Left cardiac atrium (tissue), 4 donors: ENCODE measurements at places on chromosomes 7 and 10. TPM values are rescaled to one million over a fixed set of nuclear protein-coding genes. Genes with fewer than 3 reads are reported as not detected.
A peak's percentile ranks its signal among the peaks of the same experiment; 100 is the strongest.

GRCh38 chr7:74311305-74311744, 22.1 kb downstream of the CLIP2 start:
- no peak for DNase-seq

GRCh38 chr10:97647556-97647955, 7.1 kb downstream of the PI4K2A start:
- DNase-seq, result no peak

- DNase-seq, result peak; percentile 98
Measured at GRCh38 chr10:75401569-75402485, at the start of gene ZNF503. Gene ZNF503, minus strand, starts transcription at chr10:75401764. Its CDS starts 345 bp downstream, at chr10:75401419.

- no peak for DNase-seq
Measured at GRCh38 chr10:93926613-93927012, 32.8 kb downstream of the SLC35G1 start.

GRCh38 chr7:1558181-1558811, 2.3 kb upstream of the TMEM184A start:
- peak; percentile 68 for DNase-seq

DNA sequence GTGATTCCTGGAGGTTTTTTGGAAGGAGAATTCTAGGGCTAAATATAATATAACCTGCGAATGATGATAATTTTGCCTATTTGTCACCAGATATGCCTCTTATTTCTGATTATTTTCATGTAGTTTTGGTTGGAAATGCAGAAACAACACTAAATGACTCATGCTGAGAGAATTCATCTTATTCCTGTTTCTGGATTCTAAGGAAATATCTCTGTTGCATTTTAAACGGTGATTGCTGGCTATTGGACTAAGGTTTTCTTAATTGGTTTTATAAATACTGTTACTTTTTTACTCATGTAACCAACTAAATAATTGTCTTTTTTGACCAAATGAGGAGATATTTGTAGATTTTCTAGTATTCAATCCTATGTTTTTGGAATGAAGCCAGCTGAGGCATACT, 204.9 kb upstream of the NPSR1 start:
- DNase-seq, result no peak

DNA sequence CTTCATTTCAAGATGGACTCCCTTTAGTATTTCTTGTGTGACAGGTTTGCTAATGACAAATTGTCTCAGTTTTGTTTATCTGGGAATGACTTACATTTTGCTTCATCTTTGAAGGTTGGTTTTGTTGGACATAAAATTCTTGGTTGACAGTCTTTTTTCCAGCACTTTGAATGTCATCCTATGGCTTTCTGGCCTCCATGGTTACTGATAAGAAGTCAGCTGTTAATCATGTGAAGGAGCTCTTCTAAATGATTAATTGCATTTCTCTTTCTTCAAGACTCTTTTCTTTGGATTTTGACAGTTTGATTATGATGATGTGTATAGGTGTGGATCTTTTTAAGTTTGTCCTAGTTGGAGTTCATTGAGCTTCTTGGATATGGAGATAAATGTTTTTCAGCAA, 26.9 kb upstream of the HHEX start:
- no peak for DNase-seq

GRCh38 chr10:125055446-125055845, 104.9 kb downstream of the CTBP2 start:
- DNase-seq, result no peak

DNA sequence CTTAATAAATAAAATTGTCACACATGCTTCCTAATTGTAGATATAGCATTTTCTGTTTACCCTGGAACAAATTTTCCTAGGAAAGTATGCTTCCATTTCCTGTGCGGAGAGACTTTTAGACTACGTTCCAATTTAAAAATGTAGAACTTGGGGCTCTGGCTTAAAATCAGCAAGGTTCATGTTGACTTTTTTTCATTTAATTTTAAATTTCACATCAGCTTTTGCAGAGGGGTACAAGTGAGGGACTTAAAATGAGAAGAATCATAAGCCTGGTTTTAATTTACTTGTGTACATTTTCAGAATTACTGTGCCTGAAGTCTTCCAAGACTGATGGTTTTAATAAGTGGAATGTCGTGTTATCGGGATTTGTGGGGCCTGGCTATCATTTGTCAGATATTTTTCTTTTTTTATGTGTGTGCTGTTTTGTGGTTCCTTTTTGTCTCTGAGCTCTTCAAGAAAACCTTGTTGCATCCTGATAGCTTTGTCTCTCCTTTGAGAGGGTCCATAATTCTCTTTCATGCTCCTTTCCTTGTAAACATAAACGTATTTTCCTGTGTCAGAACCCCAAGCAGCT, 8.8 kb upstream of the ATRNL1 start:
- no peak for DNase-seq

GRCh38 chr10:63628526-63629362, 107.5 kb downstream of the REEP3 start:
- peak; percentile 69 for DNase-seq

GRCh38 chr10:124535731-124536495, 74.3 kb downstream of the LHPP start:
- DNase-seq, result no peak

DNA sequence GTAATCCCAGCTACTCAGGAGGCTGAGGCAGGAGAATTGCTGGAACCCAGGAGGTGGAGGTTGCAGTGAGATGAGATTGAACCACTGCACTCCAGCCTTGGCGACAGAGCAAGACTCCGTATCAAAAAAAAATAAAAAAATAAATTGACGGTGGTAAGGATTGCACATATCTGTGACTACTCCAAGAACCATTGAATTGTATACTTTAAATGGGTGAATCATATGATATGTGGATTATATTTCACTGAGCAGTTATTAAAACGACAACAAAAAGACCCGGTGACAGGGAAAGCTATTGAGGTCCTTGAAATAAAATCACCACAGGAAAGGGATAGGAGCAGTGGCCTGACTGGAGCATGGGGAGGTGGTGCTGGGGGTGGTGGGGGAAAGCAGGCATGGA, 31.2 kb upstream of the COMTD1 start:
- DNase-seq, result no peak

GRCh38 chr7:74043523-74043951, 15.6 kb downstream of the ELN start:
- DNase-seq, result no peak

GRCh38 chr10:15849316-15849715, 11.0 kb downstream of the MINDY3 start:
- no peak for DNase-seq

- no peak for DNase-seq
Measured at GRCh38 chr10:69631566-69631965, 1.5 kb downstream of the FAM241B start.

DNA sequence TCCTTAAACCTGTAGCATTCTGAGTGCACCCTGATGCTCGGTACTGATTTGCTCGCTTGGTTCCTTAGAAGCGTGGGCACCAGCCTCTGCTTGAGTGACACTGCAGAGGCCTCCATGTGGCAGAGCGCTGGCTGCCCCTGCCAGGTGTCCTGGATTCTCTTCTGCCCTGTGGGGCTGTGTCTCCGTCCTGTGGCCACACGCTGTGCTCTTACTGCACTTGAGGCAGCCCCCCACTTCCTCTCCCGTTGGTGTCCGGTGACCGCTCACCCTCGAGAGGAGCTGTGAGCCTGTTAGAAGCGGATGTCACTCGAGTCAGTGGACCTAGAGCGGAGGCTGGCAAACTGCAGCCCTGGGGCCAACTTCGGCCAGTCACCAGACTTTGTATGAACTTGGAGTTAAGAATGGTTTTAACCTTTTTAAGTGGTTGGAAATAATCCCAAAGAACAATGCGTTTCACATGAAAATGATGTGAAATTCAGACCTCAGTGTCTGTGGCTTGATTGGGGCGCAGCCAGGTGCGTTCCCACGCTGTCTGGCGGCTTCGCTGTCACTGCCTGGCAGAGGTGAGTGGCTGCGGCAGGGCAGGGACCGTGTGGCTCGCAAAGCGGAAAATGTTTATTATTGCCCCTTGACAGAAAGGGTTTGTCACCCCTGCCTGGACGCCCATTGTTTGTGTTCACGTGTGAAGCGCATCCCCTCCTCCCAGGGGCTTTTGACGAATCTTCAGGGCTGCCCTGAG, 114.6 kb downstream of the CYTH3 start:
- no peak for DNase-seq

DNA sequence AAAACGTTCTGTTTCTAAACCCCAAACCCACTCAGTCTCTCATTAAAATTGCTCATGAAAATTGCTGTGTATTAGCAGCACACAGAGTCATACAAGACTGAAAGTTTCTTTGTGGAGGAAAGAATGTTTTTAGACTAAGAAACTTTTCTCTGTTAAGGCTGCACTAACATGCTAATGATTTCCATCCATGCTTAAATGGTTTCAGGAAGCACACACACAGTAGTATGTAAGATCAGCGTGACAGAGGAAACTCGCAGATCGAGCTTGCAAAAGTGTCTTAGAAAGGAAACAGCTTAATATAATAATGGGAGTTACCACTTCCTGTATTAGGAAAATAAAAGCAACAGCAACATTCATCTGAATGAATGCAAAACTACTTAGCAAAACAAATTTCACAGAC, 112.7 kb downstream of the ICA1 start:
- no peak for DNase-seq

DNA sequence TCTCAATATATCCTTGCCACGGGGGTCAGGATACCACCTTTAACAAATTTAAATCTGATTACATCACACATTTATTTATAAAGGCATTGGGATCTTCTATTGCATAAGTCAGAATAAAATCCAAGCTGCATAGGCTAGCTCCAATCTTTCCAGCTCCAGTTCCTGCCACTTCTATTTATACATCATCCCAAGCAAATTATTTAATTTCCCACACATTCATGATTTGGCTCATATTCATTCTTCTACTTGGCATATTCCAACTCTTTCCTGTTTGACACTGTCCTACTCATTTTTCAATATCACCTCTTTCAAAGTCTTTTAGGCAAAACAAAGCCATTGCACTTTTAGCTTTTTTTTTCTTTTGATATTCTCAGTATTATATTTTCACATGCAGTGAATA, 579.0 kb upstream of the FZD8 start:
- no peak for DNase-seq

DNA sequence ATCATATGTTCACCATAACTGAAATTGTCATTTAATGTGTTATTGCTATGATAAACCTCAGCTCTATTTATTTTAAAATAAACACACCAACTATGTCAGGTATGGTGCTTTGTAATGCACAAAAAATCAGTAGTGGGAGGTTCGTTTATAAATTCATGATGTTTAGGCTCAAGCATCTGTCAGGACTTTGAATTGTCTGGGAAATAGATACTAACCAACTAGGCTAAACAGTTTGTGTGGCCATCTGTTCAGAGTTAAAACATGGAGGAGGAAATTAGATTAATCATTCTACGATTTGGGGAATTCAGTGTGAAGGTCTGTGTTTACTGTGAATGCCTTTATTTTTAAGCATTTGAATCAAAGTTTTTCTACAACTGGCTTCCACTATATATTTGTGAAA, 212.6 kb upstream of the FZD8 start:
- no peak for DNase-seq

Gene SLC18A2
- total RNA-seq, result 0.47 TPM

Gene SH2D4B
- total RNA-seq, result not detected

Gene ZNF853
- total RNA-seq, result 12.8 TPM

Gene GPR158
- total RNA-seq, result 0.05 TPM

Gene PAXIP1
- total RNA-seq, result 7.9 TPM

Gene ITPRID1
- total RNA-seq, result not detected

Gene SLC16A9
- total RNA-seq, result 1.2 TPM

Gene ATP6V0E2
- 56.8 TPM for total RNA-seq
